ENCODE measurements at places on chromosomes 6 and 20.
A peak's percentile ranks its signal among the peaks of the same experiment; 100 is the strongest.

DNA sequence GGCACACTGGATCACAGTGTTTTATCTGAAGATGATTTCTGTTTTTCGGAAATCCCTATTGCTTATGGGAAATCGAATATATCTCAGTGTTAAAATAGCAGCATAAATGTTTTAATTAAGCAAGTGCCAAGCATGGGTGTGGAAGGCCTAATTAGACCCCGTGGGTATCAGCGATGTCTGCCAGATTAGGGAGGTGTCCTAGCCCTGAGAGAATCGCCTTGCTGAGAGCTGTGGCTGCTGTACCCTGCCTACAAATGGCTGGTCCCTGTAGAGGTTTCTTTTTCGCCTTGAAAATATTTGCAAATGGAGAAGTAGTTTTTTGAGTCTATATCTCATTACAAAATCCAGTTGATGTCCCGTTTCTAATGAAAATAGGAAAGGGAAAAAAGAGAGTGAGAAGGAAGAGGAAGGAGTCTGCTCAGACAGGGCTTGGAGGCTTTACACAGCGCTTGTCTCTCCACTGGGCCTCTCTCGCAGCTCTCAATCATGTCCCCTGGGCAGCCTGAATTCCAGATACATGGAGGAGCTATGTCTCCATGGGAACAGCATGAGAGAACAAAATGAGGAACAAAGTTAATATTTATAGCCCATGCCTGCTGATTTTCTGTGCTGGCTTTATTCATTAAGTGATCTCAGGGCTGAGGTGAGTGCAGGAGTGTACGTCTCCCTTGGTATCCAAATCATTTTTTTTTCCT, 35.2 kb upstream of the BCLAF1 start:
- DNase-seq: no peak

- DNase-seq: no peak
Measured at GRCh38 chr20:44727651-44728050, 12.5 kb downstream of the CCN5 start.

- DNase-seq: peak; percentile 80
Measured at GRCh38 chr20:48025051-48025515, 239.8 kb upstream of the SULF2 start.

GRCh38 chr6:147579667-147580066, 71.2 kb downstream of the SAMD5 start:
- DNase-seq: no peak

DNA sequence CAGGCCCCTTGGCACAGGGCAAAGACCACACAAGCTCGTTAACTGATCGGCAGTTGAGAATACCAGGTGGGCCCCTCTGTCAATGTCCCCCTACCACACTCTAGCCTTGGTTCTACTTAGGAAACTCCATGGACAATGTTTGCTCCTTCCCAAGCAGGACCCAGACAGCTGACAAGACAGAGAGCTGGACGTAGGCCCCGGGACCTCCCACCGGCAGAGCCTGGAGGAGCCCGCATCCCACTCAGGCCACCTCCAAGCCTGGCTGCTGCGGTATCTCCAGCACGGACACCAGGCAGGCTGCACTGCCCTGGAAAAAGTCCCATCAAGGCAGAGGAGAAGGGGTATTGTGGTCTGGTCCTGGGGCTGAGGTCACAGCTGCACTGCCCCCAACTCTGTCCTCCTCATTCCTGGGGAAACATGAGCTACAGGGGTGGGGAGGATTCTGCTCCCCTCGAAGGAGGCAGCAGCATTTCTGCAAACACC, 6.2 kb upstream of the GRM4 start:
- no peak for DNase-seq

Data from AG09319 (cell line).